NCI-H82 (cell line): ENCODE measurements at places on chromosomes 2 and 18.

GRCh38 chr2:193841384-193842150 is 1646.8 kb upstream of the TMEFF2 start:
- DNase-seq: no peak

DNA sequence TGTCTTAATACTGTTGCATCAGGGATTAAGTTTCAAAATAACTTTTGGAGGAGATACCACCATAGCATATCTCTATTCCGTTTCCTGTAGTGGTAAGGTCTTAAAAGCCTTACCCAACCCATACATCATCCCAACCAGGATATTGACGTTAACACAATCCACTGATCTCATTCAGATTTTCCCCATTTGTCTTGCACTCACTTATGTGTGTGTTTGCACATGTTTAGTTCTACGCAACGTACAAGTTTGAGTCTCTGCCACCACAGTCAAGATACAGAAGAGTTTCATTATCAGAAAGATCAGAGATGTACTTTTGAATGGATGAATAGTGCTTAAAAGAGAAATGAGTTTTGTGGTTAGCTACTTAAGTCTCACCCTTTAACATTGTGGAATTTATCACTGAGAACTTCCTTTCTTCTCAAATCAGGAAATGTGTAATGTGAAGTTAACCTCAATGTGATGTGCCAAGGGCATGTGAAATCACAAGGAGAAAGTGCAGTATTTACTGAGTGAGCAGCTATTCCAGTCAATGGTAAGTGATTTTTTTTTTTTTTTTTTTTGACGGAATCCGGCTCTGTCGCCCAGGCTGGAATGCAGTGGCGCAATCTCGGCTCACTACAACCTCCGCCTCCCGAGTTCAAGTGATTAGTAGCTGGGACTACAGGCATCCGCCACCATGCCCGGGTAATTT is 69.2 kb upstream of the EPHA4 start:
- DNase-seq: no peak

GRCh38 chr2:203261326-203262159 is 22.7 kb downstream of the CYP20A1 start:
- no peak for DNase-seq

GRCh38 chr2:28406-28975 is 17.8 kb downstream of the FAM110C start:
- DNase-seq: no peak

GRCh38 chr18:22173928-22174301 is 4.5 kb downstream of the GATA6 start:
- DNase-seq: no peak

DNA sequence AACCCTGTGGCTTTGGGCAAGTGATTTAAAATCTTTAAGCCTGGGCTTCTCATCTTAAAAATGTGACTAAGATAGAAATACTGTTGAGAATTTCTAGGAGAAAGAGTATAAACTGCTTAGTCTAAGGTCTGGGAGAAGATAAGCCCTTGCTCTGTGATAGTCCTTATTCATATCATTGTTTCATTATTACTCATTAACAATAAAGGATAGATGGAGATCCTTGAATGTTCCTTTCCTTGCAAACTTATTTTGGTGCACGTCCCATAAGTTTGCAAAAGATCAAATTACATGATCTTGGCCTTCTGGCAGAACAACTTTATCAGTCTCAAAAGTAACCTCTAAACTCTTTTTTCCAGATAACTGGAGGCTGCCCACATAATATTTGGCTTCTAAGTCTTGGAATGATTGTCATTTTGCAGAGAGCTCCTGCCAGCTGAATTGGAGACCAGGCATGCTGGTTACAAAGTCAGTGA is 138.3 kb downstream of the FAM124B start:
- no peak for DNase-seq

GRCh38 chr2:174699993-174700766 is 64.1 kb downstream of the CHRNA1 start:
- peak; percentile 68 for DNase-seq
